Body of pancreas (tissue), 4 donors: ENCODE measurements at places on chromosomes 1 and 21.

GRCh38 chr1:178275553-178275952, 181.6 kb downstream of the RASAL2 start:
- no peak for DNase-seq

DNA sequence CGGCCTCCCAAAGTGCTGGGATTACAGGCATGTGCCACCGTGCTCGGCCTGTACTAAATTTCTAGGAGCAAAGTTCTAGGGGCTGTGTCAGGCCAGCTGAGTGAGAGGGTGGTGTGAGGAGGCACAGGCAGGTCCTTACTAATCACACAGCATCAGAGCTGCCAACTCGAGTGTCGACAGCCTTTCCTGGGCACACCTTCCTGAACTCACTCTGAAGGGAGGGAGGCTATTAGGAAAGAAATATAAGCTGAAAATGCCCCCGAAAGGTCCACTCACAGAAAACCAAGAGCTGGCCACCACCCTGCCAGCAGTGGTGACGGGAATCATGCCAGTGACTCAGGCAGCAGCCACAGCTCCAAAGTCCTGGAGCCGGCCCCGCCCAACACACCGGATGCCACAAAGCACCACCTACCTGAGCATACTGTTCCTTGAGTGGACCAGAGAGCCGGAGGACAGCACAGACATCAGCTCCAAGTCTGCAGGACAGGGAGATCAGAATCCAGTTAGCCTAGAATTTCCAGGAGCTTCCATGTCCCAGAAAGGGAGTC, 4.5 kb downstream of the PMVK start:
- peak; percentile 87 for DNase-seq

DNA sequence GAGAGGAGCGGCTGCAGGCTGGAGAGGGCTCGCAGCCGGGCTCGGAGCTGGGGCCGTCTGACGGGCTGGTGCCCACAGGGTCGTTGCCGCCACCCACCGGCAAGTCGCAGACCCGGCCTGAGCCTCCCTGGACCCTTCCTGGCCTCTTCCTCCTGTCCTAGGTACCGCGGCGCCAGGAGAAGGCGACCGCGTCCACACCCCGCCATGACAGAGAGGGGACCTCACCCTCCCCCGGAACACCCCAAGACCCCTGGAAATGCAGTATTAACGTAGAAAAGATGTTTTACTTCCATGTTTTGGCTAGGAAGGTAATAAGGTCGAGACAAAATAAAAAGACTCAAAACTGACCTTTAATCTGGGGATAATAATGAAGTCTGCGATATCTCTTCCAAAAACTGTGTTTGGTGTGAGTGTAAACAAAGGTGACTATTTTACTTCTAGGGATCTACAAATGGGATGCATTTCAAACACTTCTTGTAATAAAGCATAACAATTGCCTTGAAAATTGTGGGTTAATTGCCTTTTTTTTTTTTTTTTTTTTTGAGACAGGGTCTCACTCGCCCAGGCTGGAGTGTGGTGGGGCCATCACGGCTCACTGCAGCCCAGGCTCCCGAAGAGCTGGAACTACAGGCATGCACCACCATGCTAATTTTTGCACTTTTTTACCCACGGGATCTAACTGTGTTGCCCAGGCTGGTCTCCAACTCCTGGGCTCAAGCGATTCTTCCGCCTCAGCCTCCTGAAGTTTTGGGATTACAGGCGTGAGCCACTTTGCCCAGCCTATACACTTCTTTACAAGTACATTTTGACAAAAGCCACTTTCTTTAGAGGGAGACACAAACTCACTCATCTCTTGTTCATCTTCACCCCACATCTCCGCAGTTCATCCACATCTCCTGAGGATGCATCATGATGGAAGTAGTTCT, 838 bp upstream of the RSRP1 start:
- no peak for DNase-seq

DNA sequence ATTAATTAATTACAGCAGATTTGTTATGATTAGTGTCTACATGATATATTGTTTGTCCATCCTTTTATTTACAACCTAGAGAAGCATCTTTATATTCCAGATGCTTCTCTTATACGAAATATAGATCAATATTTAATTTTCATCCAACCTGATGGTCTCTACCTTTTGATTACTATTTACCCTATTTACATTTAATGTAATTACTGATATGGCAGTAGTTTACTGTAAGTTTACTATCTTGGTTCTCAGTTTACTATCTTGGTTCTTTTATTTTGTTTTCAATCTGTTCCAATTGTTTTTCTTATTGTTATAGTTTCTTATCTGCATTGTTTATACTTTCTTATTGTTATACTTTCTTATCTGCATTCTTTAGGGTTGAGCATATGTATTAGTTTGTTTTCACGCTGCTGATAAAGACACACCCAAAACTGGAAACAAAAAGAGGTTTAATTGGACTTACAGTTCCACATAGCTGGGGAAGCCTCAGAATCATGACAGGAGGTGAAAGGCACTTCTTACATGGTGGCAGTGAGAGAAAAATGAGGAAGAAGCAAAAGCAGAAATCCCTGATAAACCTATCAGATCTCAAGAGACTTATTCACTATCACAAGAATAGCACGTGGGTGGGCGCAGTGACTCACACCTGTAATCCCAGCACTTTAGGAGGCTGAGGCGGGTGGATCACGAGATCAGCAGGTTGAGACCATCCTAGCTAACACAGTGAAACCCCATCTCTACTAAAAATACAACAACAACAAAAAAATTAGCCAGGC, 28.9 kb downstream of the FAF1 start:
- no peak for DNase-seq

- peak; percentile 3 for DNase-seq
Observed at GRCh38 chr1:165501970-165502348, 41.8 kb upstream of the LRRC52 start.

GRCh38 chr21:29817450-29817849, 122.3 kb downstream of the GRIK1 start:
- DNase-seq = no peak

DNA sequence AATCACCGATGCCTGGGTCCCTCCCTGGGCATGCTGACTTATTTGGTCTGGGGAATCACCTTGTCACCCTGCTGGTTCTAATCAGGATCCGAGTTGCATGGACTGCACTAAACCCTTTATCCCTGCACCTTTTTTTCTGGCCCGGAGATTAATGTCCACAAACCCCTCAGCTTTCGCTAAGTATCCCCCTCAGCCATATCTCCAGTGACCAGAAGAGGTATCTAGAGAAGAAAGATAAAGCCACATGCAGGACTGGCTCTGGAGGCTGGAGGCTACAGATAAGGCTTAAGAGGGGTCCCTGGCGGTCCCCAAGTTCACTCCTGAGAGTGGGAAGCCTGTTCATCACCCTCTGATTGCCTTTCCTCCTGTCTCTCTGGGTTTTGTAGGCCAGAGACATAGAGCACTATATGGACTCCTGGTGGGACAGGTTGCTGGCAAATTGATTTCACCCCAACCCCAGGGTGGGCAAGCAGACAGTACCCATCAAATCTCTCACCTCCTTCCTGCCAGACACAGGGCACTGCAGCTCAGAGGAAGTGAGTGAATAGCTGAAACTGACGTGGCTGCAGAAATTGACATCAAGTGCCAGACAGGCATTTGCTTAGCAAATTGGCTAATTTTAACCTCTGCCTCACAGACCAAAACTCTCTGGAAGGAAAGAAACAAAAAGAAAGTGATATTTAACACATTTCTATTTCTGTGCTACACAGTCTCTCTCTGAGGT, 38.8 kb downstream of the HMGB4 start:
- DNase-seq = no peak

- no peak for DNase-seq
Observed at GRCh38 chr1:87202451-87202850, 126.2 kb upstream of the LMO4 start.

DNA sequence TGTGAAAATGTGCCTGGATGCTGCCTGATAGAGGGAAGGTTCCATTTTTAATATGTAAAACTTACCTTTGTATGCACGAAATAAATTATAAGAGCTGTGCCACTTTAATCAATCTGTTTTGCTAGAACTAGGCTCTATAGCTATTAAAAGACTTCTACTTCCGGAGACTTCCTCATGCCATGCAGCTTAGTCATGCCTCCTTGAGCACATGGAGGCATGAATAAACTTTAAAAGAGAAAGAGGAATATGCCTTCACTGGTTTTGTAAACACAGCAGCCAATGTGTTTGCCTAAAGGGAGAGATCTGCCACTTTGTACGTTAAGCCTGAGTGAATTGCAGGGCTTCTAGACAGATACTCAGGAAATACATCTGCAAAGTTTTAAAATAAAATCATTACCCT, 604.6 kb downstream of the LRRIQ3 start:
- peak; percentile 45 for DNase-seq

DNA sequence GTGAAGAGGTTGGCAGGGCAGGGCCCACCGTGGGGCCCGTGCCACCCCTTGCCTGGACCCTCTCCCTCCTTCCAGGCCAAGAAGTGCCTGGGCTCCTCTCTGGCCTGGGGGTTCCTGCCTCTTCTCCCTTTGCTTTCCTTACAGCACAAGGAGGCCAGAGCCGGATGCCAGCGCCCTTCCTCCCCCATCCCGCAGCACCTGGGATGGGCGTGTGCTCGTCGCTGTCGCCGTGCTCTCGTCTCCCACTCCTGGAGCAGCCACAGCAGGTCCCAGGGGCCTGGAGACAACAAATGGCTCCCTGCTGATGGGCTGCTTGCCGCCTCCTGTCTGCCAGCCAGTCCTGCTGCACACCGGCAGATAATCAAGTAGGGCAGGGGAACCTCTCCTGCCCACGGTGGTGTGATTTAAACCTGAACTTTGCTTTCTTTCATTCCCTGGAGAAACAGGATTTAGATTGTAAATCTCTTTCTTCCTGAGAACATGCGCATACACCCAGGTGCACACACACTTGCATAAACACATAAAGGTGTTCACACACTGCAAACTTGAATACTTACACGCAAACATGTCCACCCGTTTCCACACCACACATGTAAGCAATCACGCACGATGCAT, 50.8 kb upstream of the POU3F1 start:
- no peak for DNase-seq

DNA sequence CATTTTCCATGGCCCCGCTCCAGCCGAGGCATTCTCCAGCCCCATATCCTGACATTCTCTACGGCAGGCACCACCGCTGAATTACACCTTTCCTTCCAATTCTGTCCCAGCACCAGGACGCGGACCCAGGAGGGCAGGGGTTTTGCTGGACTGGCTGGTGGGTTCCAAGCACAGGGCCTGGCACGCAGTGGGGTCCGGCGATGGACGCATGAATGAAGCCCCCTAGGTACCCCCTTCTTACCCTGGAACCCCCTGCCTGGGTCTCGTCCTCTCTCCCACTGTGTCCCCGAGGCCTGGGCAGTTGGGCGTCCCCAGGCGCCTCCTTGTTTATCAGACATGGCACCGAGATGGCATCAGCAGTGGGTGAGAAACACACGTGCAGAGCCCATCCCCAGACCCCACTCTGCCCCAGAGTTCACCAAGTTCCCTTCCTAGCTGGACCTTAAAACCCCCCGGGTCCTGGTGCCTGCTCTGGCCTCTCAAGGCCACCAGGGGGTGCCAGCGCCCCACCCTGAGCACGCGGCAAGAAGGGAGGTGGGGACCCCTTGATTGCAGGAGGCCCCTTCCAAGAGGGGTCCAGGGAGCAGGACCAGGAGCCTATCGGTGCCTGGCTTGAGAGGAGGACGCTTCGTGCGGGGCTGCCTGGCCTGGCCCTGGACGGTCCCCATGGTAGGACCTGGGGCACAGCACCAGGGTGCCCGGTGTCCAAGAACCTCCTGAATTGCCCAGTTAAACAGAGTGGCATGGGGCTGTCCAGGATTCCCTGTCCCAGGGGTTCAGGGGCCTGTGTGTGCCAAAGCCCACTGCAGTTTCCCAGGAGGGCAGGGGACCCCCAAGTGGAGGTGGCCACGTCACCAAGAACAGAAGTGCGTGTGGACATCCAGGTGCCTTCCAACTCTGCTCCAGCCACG, 46.1 kb downstream of the MEGF6 start:
- DNase-seq = peak; percentile 37

- no peak for DNase-seq
Observed at GRCh38 chr1:182279724-182280503, 111.7 kb downstream of the GLUL start.

DNA sequence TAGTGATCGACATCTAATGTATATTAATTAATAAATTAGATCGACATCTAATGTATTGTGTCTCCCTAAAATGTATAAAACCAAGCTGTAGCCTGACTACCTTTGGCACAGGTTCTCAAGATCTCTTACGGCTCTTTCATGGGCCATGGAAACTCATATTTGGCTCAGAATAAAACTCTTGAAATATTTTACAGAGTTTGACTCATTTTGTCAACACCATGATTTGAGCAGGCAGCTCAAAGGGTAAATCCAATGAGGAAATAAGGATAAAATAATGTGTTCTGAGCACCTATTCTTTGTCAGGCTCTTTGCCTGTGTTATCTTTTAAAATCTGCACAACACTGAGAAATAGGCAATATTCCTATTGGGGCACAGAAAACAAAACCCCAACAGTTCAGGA, 223.4 kb upstream of the DUSP10 start:
- DNase-seq = peak; percentile 8

- no peak for DNase-seq
Observed at GRCh38 chr1:147760481-147761260, at the start of gene GJA5. Gene GJA5 (minus strand): TSS chr1:147760602. CDS start chr1:147759238, 1,364 bp downstream.

DNA sequence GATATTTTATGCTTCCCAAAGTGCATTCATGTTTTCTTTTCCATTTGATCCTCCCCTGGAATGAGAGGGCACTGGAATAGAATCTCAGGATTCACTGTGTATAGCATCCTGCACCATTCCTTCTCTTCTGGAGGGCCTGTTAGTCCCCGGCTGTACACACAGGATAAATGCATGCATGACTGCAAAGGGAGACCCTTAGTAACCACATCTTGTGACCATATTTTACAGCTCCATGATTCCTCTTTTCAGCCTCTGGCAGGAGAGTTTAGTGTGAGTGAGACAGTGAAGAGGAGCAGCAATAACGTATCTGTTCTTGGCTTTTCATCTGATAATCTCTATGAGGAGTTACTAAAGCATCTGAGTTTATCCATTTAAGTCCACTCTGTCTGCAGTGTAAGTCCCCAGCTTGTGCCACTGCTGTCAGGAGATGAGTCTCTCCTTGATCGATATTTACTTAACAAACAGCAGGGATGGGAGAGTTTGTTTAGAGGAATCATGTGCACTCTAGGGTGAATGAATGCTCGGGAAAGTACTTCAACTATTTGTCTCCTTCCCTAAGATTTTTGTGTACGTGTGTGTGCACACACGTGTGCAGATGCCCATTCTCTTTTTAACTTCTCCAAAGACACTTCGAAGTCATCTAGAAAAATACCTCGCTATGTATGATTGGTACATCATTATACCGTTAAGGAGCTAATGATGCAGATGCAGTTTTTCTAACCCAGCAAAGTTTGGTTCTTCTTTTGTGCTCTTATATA, 41.1 kb downstream of the PROX1 start:
- no peak for DNase-seq

GRCh38 chr1:160720356-160721085, 8.9 kb upstream of the CD48 start:
- no peak for DNase-seq
